ENCODE measurements at places on chromosomes 11 and 22.
A peak's percentile ranks its signal among the peaks of the same experiment; 100 is the strongest.

DNA sequence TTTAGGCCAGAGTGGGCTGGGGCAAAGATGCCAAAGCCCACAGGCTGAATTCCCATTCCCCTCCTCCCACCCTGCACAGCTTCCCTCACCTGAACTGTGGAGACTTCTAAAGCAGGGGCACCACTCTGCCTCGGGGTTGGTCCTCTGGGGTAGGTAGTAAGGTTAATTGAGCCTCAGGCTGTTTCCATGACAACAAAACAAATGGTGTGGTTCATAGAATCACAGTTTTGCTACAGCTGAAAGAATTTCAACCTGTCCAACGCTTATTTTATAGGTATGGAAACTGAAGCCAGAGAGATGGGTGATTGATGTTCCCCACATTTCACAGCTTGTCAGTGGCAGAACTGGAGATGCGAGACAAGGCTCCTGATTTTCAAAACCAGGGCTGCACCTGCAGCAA lies 109.5 kb downstream of the SNX19 start:
- DNase-seq: no peak

DNA sequence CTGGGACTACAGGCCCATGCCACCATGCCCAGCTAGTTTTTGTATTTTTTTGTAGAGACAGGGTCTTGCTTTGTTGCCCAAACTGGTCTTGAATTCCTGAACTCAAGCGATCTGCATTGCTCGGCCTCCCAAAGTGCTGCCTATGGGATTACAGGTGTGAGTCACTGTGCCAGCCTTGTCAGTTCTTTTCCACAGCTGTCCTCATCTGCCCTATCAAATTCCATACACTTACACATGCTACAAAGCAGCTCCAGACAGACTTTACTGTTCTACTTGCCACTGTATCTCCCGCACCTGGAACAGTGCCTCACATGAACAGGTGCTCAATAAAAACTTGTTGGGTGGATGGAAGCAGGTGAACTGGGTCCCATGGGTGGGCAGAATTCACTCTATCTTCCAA lies 8.2 kb downstream of the STX5 start:
- DNase-seq: no peak

DNA sequence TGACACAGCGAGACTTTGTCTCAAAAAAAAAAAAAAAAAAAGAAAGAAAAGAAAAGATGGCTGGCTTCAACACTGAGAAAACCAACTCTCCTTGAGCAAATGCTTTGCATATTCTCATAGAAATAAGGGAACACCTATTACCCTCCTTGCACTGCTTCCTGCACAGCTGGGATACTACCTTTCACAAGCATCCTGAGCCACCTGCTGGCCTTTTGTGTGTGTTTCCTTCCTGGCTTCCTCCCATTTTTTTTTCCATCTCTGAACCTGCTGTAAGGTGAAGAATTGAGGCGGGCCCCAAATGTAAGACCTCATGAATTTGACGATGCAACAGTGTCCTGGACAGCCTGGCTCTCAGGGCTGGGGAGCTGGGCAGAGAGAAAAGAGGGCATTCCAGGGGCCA lies 1.9 kb upstream of the RFPL3 start:
- DNase-seq: no peak

GRCh38 chr11:31050061-31050765 lies 319.3 kb downstream of the DCDC1 start:
- DNase-seq: no peak

DNA sequence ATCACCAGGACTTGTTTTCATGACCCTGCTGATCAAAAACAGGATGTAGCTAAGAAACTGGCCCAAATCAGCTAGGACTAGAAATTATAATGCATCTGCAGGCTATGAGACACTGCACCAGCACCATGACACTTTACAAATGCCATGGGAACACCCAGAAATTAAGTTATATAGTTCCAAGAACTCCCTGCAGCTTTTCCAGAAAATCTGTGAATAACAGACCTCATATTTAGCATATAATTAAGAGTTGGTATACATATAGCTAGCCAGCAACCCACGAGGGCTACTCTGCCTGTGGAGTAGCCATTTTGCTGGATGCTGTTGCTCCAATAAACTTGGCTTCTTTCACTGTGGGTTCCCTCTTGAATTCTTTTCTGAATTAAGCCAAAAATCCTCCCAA lies 101.0 kb downstream of the PGR start:
- no peak for DNase-seq

DNA sequence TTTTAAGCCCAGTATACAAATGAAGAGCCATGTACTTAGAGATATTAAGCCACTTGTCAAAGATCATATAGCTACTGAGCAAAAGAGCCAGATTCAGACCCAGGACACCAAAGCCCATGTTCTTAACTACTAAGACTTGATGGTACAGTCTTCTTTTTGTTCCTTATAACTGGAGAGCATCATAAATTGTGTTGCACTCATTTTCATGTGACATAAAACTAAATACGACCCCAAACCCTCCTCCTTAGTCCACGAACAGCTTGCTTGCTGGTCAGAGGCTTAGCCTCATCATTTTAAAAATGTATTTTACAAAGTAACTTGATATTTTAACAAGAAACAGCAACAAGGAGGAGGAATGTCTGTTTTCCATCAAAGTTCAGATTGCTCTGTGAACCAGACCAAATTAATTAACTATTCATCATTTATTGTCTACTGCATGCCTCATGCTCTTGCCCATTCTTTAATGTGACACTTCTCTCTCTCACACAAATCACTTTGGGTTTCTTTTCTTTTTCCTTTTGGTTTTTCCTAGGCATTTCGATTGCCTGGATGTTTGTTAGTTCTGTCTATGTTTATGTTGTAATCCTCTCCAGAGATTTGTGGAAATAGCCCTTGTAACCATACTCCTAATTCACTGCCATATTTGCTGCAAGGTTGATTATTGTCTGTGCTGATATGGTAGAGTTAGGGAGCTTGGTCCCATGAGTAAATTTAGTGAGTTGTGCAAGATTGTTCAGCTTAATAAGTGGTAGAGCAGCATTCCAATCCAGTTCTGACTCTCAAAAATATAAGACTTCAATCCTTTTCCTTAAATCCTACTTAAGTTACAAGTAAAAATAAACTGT lies 8.4 kb upstream of the ARHGAP20 start:
- no peak for DNase-seq

DNA sequence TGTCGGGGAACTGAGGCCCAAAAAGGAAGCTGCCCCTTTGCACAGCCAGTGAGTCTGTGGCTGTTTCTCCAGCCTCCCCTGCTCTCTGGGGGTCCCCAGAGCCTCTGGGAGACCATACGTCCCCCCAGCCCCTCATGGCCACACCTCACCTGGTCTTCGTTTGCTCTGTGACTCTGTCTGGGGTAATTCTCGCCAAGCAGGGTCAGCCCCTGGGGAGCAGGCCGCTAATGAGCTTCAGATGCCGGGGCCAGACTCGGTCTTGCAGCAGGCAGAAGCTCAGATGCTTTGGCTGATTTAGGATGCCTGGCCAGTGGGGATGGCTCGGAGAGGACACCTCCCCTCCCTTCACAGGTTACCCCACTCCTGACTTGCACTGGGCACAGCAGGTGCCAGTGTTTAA lies 24.1 kb upstream of the WNT11 start:
- DNase-seq: no peak

DNA sequence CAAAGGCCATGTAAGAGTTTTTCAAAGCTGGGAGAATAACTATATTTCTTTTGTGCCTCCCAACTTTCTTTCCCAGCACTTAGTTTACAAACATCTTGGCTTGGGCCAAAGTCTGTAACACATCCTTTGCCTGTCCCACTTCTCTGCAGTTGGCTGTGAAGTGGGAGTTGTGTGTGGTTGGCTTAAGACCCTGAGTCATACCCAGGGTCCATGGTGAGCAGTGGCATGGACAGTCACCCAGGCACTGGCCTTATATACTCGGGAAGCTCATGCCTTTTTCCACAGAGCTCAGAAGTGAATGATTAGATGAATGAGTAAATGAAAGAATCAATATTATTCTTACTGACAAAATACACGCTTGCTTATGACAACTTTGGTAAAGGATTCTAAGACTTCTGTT lies 231.4 kb downstream of the BLID start:
- DNase-seq: no peak

DNA sequence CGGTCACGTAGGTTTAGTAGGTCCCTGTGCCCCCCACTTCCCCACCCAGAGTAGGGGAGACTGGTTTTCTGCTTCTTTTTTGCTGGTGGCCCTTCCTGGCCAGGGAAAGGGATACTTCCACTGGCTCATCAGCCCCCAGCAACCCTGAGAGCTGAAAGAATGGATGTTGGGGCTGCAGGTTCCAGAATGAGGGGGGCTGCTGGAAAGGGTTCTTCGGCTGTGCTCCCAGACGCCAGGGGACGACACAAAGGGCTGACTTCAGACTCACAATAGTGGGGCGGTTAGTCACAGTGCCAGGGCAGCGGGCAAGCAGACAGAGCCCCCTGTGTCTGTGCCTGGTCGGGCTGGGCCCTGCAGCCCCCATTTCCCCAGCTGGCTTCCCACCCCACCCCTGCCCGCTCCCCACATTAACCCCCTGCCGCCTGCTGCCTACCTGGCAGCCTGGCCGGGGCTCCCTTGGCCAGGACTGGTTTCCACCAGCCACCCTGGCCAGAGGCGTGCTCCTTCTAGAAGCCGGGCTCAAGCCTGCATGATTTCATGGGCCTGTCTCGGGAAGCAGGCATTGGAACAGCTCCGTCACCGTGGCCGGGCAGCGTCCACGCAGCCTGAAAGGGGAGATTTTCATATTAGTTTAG lies 79.1 kb upstream of the WNT7B start:
- no peak for DNase-seq

DNA sequence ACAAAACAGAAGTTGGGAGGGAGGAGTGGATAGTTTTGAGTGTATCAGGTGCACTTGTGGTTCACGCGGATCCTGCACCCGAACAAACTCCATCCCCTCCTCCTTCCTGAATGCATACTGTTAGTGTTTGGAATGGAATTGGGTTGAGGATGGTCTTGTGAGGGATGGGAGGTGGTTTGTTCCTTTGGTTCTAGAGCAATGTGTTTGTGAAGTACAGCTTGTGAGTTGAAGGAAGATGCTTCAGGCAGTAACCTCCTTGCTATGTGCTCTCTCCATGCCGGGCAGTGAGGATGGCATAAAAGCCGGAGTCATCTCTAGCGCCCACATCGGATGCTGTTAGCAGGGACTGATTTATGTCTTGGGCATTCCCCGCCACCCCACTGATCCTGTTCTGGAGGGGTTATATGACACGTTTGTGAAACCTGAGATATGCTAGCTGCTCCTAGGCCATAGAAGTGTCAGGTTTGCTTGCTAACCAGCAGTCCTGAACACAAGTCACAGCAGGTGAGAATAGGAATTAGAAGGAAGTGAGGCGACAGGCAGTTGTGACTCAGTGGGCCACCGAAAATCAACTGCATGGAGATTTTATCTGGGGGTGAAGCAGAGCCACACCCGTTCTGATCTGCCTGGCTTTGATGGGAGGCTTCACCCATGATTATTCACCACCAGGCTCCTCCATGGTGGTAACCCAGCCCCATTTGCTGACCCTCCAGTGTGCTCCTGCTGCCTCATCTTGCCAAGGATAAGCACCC lies 2.2 kb downstream of the BCR start:
- DNase-seq: peak; percentile 42

- no peak for DNase-seq
Measured at GRCh38 chr11:119172513-119172912, 4.0 kb downstream of the NLRX1 start.

DNA sequence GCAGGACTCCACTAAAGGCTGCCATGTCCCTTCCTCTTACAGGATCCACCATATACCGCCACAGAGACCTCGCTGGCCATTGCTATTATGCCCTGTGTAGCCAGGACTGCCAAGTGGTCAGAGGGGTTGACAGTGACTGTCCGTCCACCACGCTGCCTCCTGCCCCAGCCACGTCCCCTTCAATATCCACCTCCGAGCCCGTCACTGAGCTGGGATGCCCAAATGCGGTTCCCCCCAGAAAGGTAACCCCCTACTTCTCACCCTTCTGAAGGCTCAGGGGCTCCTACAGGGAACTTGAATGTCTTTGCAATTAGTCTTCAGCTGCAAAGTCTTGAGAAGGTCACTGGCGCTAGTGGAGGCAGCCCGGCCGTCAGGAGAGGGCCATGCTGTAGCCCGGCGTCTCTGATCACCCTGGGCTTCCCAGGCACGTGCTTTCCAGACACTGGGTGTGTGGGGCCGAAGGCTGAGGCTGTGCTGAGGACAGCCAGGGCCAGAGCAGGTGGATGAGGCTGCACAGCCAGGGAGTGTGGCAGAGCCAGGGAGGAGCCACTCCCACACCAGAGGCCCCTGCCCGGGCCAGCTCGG lies 30.0 kb upstream of the MUC5B start:
- no peak for DNase-seq

DNA sequence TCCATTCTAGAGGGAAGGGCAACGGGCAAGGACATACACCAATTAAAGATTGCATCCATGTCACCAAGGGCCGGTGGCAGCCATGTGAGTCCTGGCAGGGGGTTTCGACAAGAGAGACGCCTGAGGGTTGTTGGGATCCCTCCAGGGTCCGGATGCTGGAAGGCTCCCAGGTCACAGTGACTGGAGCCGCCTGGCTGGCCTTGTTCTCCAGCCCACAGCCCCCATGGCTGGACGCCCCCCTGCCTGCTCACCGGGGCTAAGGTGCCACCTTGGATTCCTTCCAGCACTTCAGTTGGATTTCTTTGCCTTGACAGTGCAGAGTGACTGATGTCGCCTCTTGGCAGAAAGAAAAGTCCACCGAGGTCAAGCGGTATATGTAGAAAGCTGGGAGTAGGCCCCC lies 42.6 kb downstream of the ANO1 start:
- DNase-seq: no peak

GRCh38 chr11:33919645-33920044 lies 27.8 kb upstream of the LMO2 start:
- no peak for DNase-seq

GRCh38 chr11:66864924-66865697 lies 8.2 kb downstream of the LRFN4 start:
- DNase-seq: no peak

GRCh38 chr11:3816673-3817072 lies 8.3 kb downstream of the PGAP2 start:
- no peak for DNase-seq

DNA sequence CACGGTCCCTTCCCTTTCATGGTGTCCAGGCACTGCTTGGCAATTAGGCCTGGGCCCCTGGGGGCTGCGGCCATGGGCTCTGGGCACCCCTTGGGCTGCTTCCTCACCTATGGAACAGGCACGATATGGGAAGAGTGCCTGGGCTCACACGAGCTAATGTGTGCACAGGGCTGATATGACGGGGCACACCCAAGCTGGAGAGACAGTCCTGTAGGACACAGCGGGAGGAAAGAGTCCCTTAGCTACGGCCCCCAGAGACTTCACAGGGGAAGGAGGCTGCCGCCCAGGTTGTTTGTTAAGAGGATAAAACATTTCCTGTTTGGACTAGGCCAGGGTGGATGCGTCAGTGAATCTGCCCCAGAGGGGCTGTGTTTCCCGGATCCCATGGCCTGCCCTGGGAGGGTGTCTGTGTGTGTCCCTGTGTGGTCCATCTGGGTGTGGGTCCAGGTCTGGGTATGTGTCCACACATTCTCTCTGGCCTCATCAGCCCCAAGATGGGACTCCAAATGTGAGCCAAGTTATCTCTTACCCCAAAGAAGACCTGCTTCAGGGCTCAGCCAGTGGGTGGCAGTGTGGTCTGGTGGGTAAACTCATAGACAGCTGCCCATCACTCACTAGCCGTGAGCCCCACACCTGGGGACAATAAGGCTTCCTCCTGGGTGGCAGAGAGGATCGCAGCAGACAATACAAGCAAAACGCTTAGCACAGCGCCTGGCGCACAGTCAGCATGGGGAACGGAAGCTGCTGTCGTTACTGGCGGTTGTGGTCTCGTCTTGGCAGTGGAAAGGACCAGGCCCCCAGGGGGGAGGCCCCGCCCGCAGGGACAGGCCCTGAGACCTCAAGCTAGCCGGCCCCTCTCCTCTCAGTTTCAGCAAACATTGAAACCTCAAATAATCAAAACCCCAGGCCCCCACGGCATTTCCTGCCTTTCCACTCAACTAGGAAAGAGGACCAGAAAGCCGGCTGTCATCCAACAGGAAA lies 3.2 kb upstream of the EMID1 start:
- peak; percentile 48 for DNase-seq

All from activated gamma-delta T cell treated with Interleukin-2 at 50 U/mL for 16 hours (primary cell).